H9 (cell line): ENCODE measurements at places on chromosomes 16 and 17.
A peak's percentile ranks its signal among the peaks of the same experiment; 100 is the strongest.

DNA sequence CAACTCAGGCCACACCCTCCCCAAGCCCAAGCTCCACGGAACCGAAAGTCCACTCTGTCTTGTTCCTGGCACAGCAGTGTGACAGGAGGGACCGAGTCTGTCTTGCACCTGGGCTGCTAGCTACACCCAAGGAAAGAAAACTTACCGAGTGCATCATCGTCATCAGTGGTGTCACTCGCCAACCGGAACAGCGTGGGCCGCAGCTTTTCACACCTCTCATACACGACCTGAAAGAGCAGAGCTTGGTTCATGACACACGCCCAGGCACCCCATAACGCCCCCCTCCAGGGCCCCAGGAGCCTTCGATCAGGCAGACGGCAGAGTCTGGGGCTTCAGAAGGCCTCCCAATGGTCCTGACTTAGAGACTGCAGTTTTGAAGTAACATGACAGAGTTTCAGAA, 27.5 kb downstream of the GGA2 start:
- no peak for DNase-seq

DNA sequence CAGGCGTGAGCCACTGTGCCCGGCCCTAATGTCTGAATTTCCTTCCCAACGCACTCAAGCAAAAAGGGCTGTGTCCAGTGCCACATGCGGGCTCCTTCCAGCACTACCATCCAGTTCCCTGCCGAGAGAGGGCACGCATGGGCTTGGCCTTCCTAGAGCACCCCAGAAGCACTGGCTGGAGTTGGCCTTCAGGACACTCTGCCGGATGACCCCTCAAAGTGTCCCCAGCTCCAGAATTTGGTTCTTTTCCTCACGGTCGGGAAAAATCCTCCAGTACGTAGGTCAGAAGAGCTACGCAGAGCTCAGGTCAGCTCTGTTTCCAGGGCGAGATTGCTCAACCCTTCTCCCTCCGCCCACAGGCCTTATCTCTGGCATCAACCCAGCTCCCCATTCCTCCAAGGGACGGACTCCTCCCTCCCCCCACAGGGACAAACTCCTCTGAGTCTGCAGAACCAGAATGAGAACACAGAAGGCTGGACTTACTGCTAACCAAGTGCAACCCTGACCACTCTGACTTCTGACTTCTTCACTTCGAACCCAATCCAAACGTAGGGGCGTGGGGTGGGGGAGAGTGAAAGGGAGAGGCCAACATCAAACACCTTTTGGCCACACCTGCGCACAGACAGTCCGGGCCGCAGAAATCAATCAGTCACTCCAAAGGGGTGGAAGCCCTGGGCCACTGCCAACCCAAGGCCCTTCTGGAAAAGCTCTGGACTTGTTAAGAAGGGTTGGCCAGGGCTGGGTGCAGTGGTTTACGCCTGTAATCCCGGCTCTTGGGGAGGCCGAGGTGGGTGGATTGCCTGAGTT, 3.6 kb downstream of the CDC42EP4 start:
- no peak for DNase-seq

GRCh38 chr16:68762996-68763756, 26.1 kb downstream of the CDH1 start:
- DNase-seq, result peak; percentile 70

- DNase-seq, result peak; percentile 87
Observed at GRCh38 chr17:794876-795275, 12.7 kb downstream of the MRM3 start.

DNA sequence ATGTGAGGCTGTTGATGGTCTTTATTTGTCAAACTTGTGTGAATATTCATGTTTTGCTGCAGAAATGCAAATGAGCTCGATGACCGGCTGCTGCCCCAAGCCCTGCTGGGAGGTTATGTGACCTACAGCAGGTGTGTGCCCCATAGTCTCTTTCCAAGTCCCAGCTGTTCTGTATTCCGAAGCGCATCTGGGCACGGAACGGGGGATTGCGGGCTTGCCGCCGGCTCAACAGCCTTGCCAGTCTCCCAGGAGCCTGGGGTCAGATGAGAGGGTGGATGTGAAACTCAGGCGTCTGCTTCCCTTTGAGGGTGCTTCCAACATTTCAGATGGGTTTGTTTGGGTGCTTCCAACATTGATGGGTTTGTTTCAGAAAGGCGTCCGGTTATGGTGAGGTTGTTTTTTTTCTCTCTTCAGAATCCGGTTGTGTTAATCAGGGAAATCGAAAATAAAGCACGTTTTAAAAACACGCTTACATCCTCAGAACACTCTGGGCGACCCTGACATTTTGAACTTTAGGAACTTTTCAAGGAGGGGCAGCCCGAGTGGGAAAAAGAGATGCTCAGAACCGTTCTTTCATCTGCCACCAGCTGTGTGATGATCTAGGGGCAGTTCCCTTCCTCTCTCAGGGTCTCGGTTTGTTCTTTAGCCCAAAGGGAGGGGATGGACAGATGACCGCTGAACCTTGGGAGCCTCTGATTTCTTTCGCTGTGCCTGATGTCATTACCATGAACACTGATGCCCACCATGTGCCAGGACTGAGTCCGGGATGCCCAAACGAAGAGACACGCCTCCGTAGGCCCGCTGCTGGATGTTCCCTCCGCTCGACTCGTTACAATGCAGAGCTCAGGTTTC, 47.8 kb upstream of the AMZ2 start:
- no peak for DNase-seq

GRCh38 chr17:48724251-48725003, 1.4 kb downstream of the PRAC2 start:
- peak; percentile 85 for DNase-seq

GRCh38 chr17:42584880-42585279, 7.4 kb upstream of the PSMC3IP start:
- no peak for DNase-seq

DNA sequence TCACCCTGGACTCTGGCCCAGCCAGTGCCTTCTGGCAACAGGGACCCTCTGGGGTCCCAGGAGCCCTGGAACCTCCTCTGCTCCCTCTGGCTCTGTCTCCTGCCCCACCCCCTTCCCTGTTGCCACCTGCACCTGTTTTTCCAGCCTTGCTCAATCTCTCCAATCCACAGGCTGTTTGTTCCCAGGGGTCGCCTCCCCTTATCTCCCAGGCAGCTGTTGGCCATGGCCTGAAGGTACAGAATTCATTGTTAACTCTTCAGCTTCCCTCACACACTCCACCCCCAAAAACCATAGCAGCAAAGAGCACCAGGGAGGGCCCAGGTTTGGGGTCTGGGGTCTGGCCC, 39.3 kb upstream of the TOB1 start:
- no peak for DNase-seq
